ENCODE measurements at places on chromosomes 4 and X.

GRCh38 chr4:109026588-109026987 is 263.7 kb upstream of the ETNPPL start:
- no peak for DNase-seq

DNA sequence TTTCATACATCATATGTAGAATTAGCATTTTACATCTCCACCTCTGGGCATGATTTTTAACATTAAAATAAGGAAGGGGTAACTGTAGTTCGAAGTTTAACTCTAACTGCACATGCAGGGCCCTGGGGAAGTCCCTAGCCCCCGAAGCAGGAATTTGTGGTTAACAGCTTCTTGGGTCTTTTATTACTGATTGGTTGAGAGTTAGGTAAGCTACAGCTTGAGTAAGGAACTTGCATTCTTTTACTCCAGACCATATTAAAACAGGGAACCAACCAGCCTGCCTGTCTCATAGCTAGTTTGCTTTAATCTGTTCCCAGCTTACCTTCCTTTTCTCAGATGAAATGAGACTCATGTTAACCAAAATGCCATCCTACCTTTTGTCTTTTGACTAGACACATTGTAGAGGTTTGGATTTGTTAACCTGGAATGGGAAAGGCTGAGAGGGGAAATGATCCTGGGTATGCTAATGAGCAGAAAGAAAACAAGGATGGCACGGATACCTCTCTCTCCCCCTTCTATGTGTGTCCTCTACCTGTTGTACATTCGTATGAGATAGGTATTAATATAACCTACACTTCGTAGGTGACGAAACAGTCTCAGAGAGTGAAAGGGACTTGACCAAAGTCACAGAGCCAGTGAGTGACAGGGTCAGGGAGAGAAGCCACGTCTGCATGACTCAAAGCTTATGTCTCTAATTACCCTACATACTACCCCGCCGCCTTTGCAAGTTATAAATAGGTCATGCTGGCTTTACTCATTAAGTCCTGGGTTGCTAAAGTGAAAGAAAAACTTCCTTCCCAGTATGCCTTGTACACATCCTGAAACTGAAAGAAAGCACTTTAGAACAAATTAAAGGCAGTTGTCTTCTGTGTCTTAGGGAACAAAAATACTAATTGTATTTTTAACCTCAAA is 119.5 kb upstream of the AFF2 start:
- DNase-seq: no peak

GRCh38 chr4:29310252-29310651 is 1409.9 kb upstream of the PCDH7 start:
- DNase-seq: no peak

DNA sequence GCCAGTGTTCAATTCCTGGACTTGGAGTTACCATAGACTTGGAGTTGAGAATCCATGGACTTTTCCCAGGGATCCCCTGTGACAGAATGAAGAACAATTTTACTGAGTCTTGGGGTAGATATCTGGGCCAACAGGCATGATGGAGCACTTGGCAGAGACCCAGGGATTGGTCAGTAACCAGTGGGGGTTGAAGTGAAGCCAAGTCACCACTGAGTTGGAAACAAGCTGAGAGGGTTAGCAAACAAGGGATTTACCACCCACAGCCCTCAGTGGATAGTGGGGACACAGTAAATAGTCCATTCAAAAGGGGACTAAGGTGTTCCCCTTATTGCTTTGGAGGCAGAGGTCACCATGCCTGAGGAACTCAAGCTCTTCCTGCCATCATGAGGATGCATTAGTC is 281.7 kb downstream of the PPP1R2C start:
- DNase-seq: no peak

DNA sequence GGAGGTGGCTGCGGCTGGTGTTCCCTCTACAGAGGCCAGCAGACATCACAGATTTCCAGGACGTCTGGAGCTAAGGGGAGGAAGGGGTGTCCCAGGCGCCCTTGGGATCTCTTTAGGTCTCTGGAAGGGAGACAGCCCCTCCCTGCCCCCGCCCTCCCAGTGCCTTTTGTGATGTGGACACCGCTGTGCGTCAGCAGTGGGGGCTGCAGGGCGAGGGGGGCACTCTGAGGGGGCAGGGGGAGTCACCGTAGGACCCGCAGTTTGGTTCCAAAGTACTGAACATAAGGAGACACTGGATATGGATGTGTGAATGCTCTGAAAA is 25.6 kb upstream of the MXD4 start:
- no peak for DNase-seq

- no peak for DNase-seq
Observed at GRCh38 chrX:132393992-132394391, 94.8 kb downstream of the MBNL3 start.

DNA sequence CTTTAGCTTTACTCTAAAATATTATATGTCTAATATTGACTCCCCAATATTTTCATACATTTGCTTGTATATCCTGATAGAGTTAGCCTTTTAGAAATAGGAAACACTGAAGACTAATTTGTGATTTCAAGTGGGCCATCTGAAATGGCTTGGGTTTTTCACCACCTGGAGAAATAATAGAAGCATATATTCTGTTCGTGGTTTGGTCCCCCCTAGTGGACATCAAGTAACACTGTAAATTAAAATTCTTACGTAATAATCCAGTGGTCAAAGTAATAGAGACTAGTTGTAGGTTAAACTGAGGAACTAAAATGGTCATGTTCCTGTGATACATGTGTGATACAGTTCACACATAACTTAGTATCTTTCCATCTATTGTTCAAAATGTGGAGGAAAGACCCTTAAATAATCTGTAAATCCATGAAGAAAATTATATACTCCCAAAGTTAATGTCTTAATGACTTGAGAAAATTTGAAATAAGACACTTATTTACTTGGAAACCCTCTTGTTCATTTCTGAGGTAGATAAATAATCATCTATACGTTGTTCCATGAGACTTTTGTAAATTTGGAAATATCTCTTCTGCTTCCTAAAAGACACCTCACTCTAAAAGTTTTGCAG is 79.8 kb upstream of the SMARCAD1 start:
- peak; percentile 34 for DNase-seq

DNA sequence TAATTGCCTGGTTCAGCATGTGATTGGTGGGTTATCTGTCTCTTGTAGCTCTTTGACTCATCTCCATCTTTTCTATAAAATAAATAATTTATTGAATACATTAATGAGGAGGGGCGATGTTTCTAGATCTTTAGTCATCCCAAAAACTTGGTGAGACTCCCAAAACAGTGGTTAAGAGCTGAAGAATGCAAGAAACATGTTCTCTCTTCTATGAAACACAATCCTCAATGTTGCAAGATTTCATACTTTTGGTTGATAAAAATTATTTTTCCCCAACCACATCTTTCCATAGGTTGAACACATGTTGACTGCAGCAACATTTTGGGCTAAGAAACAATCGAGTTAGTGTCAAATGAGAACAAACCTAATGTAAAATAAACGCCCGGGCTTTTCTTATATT is 1.2 kb upstream of the TMEM47 start:
- peak; percentile 48 for DNase-seq

GRCh38 chr4:67750691-67751090 is 3.5 kb downstream of the GNRHR start:
- no peak for DNase-seq

- no peak for DNase-seq
Observed at GRCh38 chr4:186981161-186981560, 257.5 kb upstream of the FAT1 start.

DNA sequence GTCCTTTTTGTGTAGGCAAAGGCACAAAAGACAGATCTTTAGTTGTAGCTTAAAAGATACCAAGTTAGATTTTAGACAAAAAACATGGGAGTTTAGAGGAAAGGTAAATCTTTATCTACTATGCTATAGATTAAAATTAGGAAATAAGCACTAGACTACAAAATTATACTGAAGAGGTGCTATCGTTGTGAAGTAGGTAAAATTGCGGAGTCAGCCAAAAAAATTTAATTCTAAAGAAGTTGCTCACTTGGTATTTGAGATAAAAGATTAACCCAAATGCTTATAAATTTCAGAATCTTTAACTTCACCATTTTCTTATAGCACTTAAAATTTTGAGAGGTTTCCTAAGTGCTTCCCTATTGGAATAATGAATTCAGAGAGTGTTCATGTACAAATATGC is 604.1 kb downstream of the GRXCR1 start:
- no peak for DNase-seq

- no peak for DNase-seq
Observed at GRCh38 chr4:66693694-66694093, 851.6 kb downstream of the CENPC start.

DNA sequence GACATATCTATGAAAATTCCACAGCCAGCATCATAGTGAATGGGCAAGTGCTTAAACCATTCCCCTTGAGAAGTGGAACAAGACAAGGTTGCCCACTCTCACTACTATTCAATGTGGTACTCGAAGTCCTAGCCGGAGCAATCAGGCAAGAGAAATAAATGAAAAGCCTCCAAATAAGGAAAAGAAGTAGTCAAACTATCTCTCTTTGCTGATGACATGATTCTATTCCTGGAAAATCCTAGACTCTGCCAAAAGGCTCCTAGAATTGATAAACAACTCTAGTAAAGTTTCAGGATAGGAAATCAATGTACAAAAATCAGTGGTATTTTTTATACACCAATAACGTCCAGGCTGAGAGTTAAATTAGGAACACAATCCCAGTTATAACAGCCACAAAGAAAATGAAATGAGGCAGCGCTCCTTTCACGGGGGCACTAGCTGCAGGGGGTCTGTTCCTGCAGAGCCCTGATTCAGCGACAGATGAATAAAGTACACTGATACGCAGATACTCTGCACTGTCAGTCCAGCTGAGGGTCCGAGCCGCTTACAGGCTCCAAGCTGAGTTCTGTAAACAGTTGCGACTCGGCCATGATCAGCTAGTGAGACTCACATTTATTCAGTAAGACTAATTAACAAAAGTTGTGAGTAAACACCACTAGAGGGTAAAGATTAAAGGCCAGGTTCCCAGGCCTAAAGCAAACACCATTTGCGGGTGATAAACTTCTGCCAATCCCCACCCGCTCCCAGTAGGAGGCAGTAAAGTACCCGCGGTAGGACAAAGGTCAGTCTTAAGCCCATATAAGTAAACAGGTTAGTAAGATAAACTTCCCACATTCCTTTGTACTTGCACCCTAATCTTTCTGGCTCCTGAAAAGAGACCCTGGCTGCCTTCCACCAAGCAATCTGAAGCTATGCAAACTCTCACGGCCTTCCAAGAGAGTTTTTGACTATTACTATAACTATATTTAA is 290.6 kb upstream of the GRID2 start:
- DNase-seq: no peak

DNA sequence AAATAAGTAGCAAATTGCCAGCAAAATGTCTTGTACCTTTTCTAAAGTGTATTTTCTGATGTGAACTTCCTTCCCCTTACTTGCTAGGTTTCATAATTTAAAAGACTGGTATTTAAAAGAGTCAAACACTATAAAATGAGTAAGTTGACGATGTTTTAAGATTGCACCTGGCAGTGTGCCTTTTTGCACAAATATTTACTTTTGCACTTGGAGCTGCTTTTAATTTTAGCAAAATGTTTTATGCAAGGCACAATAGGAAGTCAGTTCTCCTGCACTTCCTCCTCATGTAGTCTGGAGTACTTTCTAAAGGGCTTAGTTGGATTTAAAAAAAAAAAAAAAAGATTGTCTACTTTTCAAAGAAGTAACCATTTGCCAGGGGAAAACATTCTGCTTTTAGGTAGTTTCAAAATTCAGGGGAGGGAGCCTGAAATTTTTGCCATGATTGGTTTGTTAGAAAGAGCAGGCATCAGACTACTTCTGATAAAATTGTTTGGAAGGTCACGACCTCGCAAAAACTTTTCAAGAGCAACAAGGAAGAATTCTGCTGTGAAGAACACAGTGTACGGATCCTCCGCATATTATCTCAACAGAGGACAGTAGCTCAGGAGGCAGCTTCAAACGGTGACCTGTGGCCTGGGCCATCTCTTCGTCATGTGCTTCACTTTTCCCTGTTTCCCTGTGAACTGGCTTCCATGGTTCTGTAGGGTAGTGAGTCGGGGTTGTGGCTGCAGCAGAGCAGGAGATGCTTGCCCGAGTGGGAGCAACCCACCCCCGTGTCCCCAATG is 66.1 kb downstream of the CDS1 start:
- no peak for DNase-seq

- DNase-seq: no peak
Observed at GRCh38 chrX:104641176-104641575, 75.2 kb downstream of the IL1RAPL2 start.

GRCh38 chr4:145420595-145421214 is 60.9 kb upstream of the SMAD1 start:
- no peak for DNase-seq

DNA sequence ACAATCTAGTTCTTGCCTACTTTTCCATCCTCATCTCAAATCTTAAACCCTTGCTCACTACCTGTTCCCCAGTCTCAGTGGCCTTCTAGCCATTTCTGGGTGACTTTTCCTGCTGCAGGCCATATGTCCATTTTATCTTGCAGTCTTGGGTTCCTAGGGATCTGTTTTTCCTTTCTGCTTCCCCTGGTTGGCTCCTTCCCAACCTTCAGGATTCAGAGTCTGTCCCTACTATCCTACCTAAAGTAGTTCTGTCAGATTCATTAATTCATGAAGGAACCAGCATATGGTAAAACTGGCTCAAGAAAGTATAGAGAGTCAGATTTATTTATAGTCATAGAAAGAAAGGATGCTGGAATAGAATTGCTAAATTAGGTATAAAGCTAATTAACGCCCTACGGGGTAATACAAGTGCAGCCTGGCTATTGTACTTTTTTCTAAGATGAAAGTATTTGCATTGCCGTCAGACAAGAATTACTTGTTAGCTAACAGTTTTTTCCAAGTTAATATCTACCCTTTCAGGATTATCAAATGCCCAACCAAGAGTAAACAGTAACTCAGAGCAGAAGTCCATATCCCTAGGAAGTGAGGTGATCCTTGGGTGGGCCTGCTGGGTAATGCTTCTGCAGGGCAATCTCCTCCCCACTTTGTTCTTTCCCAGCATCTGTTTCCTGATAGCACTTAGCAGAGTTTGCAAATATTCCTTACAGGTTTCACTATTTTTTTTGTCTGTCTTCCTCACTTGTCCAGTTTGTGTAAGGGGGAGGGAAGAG is 63.6 kb downstream of the REPS2 start:
- DNase-seq: no peak

GRCh38 chrX:32480019-32480418 is 731.3 kb downstream of the DMD start:
- DNase-seq: no peak

DNA sequence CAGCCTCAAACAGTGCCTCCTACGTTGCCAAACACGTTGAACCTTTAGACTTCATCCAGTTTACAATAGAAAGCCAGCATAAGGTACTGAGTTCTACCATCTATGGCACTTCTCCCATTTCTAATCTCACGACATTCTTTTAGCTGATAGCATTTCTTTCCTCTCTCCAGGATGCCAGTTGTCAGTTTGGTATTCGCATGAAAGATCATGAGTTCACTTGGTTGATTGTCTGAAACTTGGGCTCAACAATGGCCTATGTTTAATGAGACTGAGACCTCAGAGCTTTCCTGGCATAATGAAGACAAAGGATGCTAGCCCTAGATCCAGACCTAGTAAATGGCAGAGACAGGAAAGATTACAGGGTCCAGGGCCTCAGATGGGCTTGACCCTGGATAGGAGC is 69.2 kb upstream of the SPRY1 start:
- DNase-seq: no peak

GRCh38 chr4:2964706-2965258 is 1.4 kb downstream of the GRK4 start:
- DNase-seq: no peak

Measured in HCEC 1CT (cell line).